ENCODE measurements at places on chromosomes 2 and 18. TPM values are rescaled to one million over a fixed set of nuclear protein-coding genes. Genes with fewer than 3 reads are reported as not detected.

GRCh38 chr2:178859730-178860129 is 52.5 kb upstream of the TTN start:
- peak; percentile 37 for DNase-seq
- H3K4me1 ChIP-seq, result peaks cover 82% of the 10 kb centered on the region
- H3K36me3 ChIP-seq, result no peaks in the 10 kb centered on the region
- peak overlapping the region; percentile 6 for H3K4me3 ChIP-seq
- peak overlapping the region; percentile 98 for H3K27ac ChIP-seq

DNA sequence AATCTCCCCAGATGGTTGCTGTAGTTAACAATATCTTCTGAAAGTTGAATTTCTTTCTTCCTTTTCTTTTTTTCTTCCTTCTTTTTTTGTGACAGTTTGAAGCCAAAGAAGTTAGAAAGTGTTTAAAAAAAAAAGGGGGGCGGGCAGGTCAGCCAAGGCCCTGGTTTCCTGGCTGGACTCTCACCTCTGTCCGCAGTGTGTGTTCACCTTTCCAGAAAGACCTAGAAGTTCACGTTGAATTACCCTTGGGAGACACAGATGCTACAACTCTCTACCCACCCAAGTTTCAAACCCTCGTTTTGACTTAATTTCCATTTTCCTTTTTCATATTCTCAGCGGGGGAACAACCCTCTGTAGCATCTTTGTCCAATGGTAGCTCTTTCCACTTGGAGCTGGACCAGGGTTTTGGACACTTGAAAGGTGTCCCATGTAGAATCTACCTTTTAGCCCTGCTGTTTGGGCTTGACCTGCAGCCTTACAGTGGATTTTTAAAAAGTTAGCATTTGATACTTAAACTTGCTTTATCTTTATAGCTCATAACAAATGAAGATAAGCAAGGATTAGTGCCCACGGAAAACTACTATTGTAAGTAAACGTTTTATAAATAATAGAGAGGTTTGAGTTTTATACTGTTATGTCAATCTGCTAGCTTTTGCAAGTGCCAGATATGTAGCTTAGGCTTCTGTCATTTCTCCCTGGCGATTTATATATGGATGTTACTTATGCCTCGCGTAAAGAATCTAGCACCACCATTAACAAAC is 20.0 kb downstream of the MEP1B start:
- DNase-seq, result no peak
- no peak overlapping the region for H3K4me3 ChIP-seq
- H3K4me1 ChIP-seq, result no peaks in the 10 kb centered on the region
- H3K27me3 ChIP-seq, result no peaks in the 10 kb centered on the region
- no peaks in the 10 kb centered on the region for H3K36me3 ChIP-seq
- H3K27ac ChIP-seq, result no peak overlapping the region

GRCh38 chr2:215019521-215020145 is 118.8 kb downstream of the ABCA12 start:
- H3K27me3 ChIP-seq, result no peaks in the 10 kb centered on the region
- H3K36me3 ChIP-seq, result no peaks in the 10 kb centered on the region
- H3K4me3 ChIP-seq, result no peak overlapping the region
- no peak overlapping the region for H3K27ac ChIP-seq

The RNMT gene
- 17.6 TPM for total RNA-seq

- no peaks in the 10 kb centered on the region for H3K27me3 ChIP-seq
- no peaks in the 10 kb centered on the region for H3K36me3 ChIP-seq
- H3K4me3 ChIP-seq, result no peak overlapping the region
- no peak for DNase-seq
These were observed 7.3 kb downstream of the CLHC1 start for GRCh38 chr2:55224761-55225261.

GRCh38 chr2:196927376-196928225 is 1.1 kb upstream of the PGAP1 start:
- DNase-seq, result no peak
- no peaks in the 10 kb centered on the region for H3K36me3 ChIP-seq
- H3K4me3 ChIP-seq, result peak overlapping the region; percentile 78
- H3K27ac ChIP-seq, result peak overlapping the region; percentile 83
- no peaks in the 10 kb centered on the region for H3K4me1 ChIP-seq
- no peaks in the 10 kb centered on the region for H3K27me3 ChIP-seq

The OXER1 gene
- not detected for total RNA-seq

The MSTN gene
- total RNA-seq, result 1.3 TPM

DNA sequence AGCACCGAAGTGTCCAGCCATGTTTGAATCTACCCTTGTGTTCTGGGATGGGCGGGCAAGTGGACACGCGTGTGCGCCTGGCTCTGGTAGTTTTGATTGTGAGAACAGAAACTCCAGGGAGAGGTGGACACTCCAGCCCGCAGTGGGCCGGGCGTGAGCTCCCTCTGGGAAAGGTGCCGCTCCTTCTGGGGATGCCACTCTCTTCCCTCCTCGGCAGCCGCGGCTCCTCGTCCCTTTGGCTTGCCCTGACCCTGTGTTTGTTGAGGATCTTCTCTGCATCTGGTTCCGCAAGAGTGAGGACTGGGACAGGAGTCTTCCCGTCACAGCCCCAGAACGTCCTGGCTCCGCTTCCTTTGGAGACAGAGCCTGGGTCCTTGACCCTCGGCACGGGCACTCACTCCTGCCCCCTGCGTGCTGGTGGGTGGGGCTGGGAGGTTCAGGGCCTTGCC is 1.3 kb downstream of the CTDP1 start:
- H3K27ac ChIP-seq, result peak overlapping the region; percentile 94
- H3K27me3 ChIP-seq, result no peaks in the 10 kb centered on the region
- H3K36me3 ChIP-seq, result no peaks in the 10 kb centered on the region

- H3K4me3 ChIP-seq, result no peak overlapping the region
- no peaks in the 10 kb centered on the region for H3K4me1 ChIP-seq
- H3K27ac ChIP-seq, result no peak overlapping the region
- DNase-seq, result no peak
These were observed 79.6 kb downstream of the GLI2 start for GRCh38 chr2:120815292-120815691.

- no peaks in the 10 kb centered on the region for H3K36me3 ChIP-seq
- no peak within 1 kb of the TSS for H3K27ac ChIP-seq
- H3K4me1 ChIP-seq, result no peaks in the 10 kb centered on the region
These were observed at the start of gene CD28 for GRCh38 chr2:203706403-203706802. Gene CD28, plus strand, starts transcription at chr2:203706639. Its CDS starts 58 bp downstream, at chr2:203706697.

- H3K4me3 ChIP-seq, result no peak overlapping the region
- H3K27me3 ChIP-seq, result no peaks in the 10 kb centered on the region
- no peak for DNase-seq
These were observed 1499.4 kb downstream of the SUCLG1 start for GRCh38 chr2:82959727-82960126.

The TNFRSF11A gene
- total RNA-seq, result 1.4 TPM

The WDPCP gene
- 7.2 TPM for total RNA-seq

DNA sequence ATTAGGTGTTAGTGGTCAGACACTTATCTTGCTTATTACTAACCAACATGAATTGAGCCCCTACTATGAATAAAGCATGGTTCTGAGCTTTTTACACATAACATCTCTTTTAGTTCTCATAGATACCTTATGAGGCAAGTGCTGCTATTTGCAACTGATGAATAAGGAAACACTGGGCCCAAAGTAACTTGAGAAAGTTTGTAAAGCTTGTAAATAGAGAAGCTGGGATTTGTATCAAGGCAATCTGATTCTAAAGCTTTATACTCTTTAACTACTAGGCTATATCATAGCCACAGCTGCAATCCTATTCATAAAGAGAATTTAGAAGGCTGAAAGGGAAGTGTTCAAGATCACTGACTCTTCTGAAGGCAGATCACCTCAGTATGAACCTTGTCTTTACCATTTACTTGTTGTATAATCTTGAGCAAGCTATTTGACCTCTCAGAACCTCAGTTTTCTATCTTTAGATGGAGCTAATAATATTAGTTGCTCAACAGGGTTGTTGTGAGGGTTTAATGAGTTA is 60.4 kb downstream of the ABCB11 start:
- H3K27ac ChIP-seq, result no peak overlapping the region
- no peak overlapping the region for H3K4me3 ChIP-seq
- H3K4me1 ChIP-seq, result peaks cover 8% of the 10 kb centered on the region
- H3K27me3 ChIP-seq, result no peaks in the 10 kb centered on the region
- H3K36me3 ChIP-seq, result no peaks in the 10 kb centered on the region

DNA sequence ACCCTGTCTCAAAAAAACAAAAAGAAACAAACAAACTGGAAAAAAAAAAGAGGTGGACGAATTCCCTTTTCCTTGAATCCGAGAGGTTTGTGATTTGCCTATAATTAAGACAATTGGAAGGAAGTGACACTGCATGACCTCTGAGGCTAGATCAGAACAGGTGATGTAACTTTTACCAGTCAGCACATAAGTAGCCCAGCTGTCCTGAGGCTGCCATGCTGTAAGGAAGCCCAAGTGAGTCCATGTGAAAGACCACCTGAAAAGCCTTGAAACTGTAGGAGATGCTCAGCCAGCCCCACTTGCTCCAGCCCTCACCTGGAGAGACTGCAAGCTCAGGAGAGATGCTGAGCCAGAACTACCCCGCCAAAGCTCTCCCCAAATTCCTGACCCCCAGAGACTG is 166.8 kb downstream of the TGIF1 start:
- no peaks in the 10 kb centered on the region for H3K36me3 ChIP-seq
- H3K4me3 ChIP-seq, result no peak overlapping the region
- H3K4me1 ChIP-seq, result no peaks in the 10 kb centered on the region
- no peaks in the 10 kb centered on the region for H3K27me3 ChIP-seq
- DNase-seq, result no peak
- no peak overlapping the region for H3K27ac ChIP-seq

DNA sequence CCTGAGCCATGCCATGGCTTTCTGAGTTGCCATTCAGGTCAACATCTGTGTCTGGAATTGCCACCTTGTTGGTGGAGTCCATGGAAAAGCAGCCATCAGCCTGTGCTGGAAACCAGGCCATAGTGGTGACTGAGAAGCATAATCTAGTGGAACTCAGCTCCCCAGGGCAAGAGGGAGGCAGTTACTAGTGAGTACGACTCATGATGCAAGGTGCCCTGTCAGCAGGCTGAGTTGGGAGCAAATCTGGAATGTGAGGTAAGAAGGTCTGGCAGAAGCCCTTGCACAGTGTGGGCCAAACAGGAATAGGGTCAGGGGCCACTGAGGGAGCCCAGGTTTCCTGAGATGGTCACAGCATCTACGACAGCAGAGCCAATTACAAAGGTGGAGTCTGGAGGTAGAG is 37.1 kb downstream of the SULT1C2 start:
- H3K27ac ChIP-seq, result no peak overlapping the region
- H3K36me3 ChIP-seq, result no peaks in the 10 kb centered on the region
- no peak overlapping the region for H3K4me3 ChIP-seq
- no peaks in the 10 kb centered on the region for H3K27me3 ChIP-seq

DNA sequence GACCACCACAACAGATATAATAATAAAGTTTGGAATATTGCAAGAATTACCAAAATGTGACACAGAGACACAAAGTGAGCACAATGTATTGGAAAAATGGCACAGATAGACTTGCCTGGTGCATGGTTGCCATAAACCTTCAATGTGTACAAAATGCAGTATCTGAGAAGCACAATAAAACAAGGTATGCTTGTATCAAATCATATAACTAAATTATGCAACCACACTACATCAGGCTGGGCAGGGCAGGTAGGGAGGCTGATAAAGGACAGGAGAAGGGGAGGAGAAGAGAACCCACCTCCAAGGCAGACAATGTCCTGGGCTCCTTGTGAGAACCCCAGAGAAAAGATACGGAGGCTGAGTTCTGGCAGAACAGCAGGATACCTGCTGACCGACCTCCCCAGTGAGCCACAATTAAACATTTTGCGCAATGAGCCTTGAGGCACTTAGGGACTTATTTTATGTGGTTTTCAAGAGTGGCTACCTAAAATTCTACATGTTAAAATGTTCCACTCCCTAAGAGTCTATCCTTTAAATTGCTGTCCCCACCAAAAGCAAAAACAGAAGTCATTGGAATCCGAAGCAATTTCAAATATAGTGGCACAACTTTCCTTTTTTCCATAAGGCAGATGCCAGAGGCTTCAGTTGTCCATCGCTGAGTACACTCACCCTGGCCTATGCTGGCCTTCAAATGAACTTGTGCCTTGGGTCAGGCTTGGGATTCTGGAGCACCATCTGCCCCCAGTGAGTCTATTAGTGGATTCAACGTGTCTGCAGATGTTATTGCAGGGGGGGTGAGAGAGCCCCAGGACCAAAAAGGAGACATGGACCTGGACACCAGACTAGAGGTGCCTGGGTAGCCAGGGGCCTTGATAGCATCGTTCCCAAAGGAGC is 16.8 kb downstream of the WDFY1 start:
- no peak for DNase-seq
- H3K27me3 ChIP-seq, result no peaks in the 10 kb centered on the region
- no peaks in the 10 kb centered on the region for H3K36me3 ChIP-seq
- peaks cover 30% of the 10 kb centered on the region for H3K4me1 ChIP-seq
- H3K4me3 ChIP-seq, result no peak overlapping the region

GRCh38 chr2:55616551-55617174 is 759 bp downstream of the PPP4R3B start:
- peak overlapping the region; percentile 90 for H3K27ac ChIP-seq
- peak; percentile 61 for DNase-seq
- peaks cover 28% of the 10 kb centered on the region for H3K4me1 ChIP-seq
- H3K4me3 ChIP-seq, result peak overlapping the region; percentile 99
- H3K27me3 ChIP-seq, result no peaks in the 10 kb centered on the region

The UGP2 gene
- 442 TPM for total RNA-seq

DNA sequence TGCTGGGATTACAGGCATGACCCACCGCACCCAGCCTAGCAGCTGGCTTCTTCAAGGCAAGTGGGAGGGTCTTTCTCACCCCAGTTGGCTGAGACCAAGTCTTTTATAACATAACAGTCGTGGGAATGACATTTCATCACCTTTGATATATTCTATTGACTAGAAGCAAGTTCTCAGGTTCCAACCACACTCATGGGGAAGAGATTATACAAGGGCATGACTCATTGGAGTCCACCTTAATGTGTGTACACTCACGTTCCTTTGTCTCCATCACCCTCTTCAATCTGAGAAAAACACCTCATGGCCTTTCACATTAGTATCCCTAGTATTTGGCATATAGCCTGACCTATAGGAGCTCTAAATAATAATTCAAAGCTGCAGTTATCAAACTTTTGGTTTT is 2.8 kb upstream of the BBS5 start:
- no peaks in the 10 kb centered on the region for H3K27me3 ChIP-seq
- no peak for DNase-seq
- no peak overlapping the region for H3K4me3 ChIP-seq
- peaks cover 11% of the 10 kb centered on the region for H3K4me1 ChIP-seq

The EN1 gene
- 11.0 TPM for total RNA-seq

The SLC4A5 gene
- 0.24 TPM for total RNA-seq

GRCh38 chr2:234335661-234336228 is 161.1 kb downstream of the ARL4C start:
- H3K36me3 ChIP-seq, result no peaks in the 10 kb centered on the region
- H3K27ac ChIP-seq, result no peak overlapping the region
- H3K27me3 ChIP-seq, result no peaks in the 10 kb centered on the region
- H3K4me3 ChIP-seq, result no peak overlapping the region
- H3K4me1 ChIP-seq, result no peaks in the 10 kb centered on the region
- peak; percentile 82 for DNase-seq

GRCh38 chr2:153519257-153519875 is 40.8 kb upstream of the RPRM start:
- no peaks in the 10 kb centered on the region for H3K4me1 ChIP-seq
- no peaks in the 10 kb centered on the region for H3K27me3 ChIP-seq
- H3K36me3 ChIP-seq, result no peaks in the 10 kb centered on the region
- no peak for DNase-seq
- no peak overlapping the region for H3K4me3 ChIP-seq
- no peak overlapping the region for H3K27ac ChIP-seq

The VSNL1 gene
- not detected for total RNA-seq

- peak; percentile 17 for DNase-seq
- H3K4me1 ChIP-seq, result peaks cover 18% of the 10 kb centered on the region
- peak overlapping the region; percentile 80 for H3K27ac ChIP-seq
- H3K36me3 ChIP-seq, result peaks cover 8% of the 10 kb centered on the region
- peaks cover 20% of the 10 kb centered on the region for H3K27me3 ChIP-seq
These were observed 1.0 kb upstream of the TUBB6 start for GRCh38 chr18:12306752-12307700.
